Stimulated activated CD4-positive, alpha-beta T cell treated with anti-CD3 and anti-CD28 coated beads, Interleukin-1b, Interleukin-23, amount 100 ng/mL, for 1 hour (primary cell): ENCODE measurements at places on chromosomes 16 and 17.

GRCh38 chr16:84291226-84291625 lies 3.5 kb upstream of the WFDC1 start:
- no peak for DNase-seq

GRCh38 chr17:21005367-21005766 lies 37.4 kb downstream of the USP22 start:
- DNase-seq = no peak

DNA sequence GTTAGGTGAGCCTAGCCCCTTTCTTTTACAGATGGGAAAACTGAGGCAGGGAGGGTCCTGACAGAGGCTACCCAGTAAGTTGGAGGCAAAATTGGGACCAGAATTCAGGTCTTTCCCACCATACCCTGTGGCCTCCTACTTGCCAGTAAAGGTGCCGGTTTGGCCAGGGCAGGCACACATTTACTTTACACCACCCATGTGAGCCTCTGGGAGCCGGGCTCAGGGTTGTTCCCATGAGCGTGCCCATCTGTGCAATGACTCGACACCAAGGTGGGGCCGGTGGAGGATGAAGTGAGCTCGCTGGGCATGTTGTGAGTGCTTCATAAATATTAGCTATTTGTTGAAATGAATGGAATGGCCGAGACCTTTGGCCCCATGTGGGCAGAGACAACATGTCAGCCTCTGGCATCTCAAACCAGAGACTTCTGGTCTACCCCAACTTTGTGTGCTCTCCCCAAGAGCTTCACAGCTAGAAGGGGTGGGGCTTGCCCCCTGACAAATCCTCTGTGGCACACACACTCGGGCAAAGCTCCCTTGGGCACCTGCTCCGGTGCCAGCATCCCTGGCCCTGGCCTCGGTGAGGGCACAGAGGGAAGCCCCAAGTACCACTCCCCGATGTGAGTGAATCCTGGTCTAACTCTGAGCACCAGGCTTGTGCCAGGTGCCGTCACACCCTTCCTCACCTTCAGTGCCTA lies 60.1 kb downstream of the SRCIN1 start:
- DNase-seq = no peak

DNA sequence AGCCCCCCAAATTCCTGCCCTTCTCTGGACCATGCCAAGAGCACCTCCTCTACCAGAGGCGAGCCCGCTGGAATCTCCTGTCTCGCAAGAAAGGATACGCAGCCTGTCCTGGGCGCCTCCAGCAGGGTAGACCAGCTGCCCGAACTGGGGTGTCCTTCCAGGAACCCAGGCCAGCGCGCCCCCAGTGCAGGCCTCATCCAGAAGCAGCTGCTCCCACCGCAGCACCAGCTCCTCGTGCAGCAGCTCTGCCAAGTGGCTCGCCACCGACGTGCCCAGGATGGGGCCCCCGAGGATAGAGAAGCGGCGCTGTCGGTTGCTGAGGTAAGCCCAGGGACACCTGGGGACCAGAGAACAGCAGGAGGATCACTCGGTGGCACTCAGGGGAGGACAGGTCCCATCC lies 4.8 kb downstream of the TAF1C start:
- no peak for DNase-seq

GRCh38 chr17:62999736-63000135 lies 33.7 kb downstream of the TANC2 start:
- DNase-seq = no peak

DNA sequence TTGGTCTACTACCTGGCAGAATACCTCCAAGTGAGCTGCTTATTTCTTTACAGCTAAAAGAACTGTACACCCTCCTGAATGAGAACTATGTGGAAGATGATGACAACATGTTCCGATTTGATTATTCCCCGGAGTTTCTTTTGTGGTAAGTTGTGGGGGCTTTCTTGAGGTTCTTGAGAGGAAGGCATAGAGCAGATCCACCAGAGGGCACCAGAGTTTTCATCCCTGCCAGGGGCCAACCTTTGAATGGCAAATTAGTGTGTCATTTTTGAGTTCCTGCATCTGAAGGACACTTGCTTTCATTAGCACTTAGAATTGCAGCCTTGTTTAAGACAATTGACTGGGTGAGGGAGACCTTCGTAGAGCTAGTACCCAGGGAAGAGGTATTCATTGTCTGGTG lies 35.0 kb downstream of the NMT1 start:
- DNase-seq = no peak

DNA sequence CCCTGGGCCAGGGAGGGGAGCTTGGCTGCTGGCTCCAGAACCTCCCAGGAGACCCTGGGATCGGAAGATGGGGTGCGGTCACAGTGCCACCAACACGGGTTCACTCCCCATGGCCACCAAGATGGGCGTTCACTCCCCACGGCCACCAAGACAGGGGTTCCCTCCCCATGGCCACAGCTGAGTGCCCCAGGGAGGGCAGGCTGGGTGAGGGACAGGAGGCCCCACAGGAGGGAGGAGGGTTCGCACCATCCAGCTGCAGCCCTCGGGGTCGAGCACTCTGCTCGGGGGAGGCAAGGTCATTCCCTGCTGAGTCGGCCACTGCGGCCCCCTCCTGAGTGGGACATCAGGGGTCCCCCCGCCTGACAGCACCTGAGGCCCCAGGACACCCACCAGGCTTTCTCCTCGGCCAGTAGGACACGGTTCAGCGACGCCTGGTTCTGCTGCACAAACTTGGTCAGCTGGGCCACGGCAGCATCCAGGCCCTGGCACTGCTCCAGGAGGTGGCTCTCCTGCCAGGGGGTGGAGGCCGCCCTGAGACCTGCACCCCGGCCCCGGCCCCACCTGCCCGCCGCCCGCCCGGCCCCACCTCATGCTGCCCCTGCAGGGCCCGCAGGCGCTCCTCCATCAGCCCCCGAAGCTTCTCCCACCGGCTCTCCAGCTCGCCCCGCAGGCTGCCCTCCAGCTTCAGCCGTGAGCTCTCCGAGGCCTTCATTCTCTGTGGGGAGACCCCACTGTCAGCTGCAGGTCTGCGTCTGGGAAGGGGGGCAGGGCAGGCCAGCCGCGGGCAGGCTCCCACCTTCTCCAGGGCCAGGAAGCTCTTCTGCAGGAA lies 5.9 kb downstream of the CCDC154 start:
- DNase-seq = no peak

DNA sequence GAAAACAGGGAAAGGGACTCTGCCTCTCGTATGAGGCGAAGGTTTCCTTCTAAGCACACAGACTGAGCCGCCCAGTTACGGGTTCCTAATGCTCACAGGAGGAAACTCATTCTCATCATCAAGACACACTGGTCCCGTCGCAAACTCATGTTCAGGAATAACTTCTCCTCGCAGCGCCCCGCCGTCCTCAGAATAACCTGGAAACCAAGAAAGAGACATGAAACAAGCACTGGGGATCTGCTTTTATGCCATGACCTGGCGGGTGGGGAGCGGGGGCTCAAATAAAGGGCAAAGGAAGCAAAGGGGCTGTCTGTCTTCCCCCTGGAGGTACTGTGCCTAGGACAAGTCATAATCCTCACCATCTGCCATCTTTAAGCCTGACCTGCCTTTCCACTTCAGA lies 31.3 kb downstream of the WIPI1 start:
- no peak for DNase-seq

GRCh38 chr16:15790458-15790857 lies 66.4 kb downstream of the MYH11 start:
- no peak for DNase-seq

GRCh38 chr16:13155780-13156179 lies 254.4 kb downstream of the SHISA9 start:
- no peak for DNase-seq

GRCh38 chr16:169014-169413 lies 3.2 kb downstream of the HBM start:
- DNase-seq = no peak

DNA sequence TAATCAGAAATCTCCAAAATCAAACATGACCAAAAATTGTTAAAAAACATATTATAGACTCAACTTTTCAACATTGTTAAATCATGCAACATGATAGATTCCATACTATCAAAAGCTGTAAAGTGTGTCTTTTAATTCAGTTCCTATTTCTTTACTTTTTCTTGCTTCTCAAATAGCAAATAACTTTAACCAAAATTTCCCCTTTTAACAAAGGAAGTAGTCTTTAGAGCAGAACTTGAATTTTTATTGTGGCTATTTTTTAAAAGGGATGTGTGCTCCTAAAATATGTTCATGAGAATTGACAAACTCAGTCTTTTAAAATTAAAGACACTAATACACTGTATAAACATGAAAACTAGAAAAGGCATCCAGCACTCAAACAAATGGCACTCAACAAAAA lies 49.1 kb downstream of the SPAG9 start:
- no peak for DNase-seq

DNA sequence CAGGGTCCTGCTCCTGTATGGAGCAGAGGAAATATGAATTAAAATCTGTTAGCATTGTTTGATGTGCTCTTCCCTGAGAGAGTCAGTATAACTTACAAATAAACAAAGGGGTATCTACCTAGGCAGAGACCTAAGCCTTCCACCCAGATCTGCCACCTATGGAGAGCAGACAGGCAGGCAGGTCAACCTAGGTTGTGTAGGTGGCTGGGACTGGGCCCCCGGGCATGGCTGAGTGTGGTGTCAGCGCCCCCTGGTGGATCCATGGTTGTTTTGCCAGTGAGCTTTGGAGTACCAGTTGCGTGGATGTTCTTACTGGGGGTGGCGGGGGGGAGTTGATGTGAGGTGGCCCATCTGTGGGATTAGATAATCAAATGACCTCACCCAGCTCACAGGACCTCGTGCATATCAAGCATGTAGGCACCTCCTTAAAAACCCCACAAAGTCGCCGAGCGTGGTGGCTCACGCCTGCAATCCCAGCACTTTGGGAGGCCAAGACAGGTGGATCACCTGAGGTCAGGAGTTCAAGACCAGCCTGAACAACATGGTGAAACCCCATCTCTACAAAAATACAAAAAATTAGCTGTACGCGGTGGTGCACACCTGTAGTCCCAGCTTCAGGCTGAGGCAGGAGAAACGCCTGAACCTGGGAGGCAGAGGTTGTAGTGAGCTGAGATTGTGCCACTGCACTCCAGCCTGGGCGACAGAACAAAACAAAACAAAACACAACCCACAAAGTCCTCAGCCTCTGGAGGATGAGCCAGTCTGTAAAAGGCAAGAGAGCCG lies 17.6 kb downstream of the DUS2 start:
- peak; percentile 82 for DNase-seq

DNA sequence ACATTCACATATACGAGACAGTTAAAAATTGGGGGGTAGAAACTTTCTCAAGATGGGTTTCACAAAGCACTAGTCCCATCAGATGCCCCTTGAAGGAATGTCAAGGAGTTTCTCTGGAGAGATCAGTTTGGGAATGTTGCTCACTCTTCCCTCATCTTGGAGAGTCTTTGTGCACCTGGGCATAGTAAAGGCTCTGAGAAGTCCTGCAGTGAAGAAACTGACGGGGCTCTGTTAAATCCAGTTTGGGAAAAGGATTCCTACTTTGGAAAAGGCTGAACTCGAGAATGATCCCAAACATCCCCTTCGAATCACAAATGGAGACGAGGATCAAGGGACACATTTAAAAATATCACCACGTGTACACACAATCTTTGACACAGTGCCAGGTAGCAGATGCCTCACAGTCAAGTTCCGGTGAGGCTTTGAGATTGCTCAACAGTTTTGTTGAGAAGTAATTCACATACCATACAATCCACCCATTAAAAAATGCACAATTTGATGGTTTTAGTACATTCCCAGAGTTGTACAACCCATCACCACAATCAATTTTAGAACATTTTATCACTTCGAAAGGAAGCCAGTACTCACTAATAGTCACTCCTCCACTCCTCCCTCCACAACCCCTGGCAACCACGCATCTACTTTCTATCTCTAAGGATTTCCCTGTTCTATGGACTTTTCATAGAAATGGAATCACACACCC lies 203.4 kb upstream of the FOXF1 start:
- no peak for DNase-seq

DNA sequence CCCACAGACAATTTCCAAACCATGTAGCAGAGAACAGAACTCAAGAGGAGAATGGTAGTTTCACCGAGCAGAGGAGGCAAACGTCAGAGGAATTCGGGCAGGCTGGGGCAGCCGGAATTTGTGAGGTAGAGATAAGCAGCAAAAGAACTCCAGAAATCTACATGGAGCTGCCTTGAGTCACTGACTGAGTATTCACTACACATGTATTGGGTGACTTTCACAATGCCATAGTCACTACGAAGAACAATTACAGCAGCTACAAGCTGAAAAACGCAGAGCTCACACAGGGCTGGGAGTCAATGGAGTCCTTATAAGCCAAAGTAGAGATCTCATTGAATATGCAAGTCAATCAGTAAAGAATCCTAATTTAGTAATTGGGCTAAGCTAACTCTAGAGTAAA lies 13.4 kb downstream of the CMC2 start:
- no peak for DNase-seq

DNA sequence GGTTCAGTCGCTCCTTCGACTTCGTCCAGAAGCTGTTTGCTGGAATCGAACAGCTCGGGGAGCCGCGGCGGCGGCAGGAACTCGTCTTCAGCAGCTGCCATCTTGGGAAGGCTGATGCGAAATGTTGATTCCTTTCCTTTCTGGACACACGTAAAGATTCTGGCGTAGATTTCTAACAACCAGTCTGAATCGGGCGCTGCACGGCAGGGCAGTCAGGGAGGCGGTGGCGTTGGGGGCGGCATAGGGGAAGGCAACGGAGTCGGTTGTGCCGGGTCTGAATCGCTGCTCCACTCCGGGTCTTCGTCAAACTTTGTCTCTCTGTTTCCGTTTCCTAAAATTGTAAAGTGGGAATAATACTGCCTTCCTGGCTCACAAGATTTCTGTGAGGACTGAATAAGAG lies 30.3 kb downstream of the TEX14 start:
- no peak for DNase-seq

DNA sequence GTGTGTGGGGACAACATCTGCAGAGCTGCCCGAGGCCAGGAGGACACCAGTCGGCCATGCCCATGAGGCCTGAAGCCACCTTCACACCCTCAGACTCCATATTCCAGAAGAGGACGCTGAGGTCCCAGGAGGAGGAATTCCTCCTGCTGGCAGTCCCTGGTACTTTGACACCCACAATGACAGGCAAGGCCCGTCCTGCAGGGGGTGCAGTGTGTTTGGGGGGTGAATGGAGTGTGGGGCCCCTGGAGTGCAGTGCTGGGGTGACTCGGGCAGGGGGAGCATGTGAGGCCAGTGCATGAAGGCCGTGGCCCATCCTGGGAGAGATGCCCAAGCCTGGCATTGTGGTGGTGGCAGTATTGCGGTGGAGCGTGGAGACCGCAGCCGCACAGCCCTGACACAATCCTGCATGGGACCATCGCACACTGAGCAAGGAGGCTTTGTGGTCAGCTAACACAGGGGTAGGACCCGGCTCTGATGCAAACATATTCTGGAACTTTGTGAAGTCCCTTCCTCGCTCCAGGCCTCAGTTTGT lies 52.2 kb downstream of the ZDHHC7 start:
- no peak for DNase-seq
